ENCODE measurements at places on chromosomes 2 and 18.

DNA sequence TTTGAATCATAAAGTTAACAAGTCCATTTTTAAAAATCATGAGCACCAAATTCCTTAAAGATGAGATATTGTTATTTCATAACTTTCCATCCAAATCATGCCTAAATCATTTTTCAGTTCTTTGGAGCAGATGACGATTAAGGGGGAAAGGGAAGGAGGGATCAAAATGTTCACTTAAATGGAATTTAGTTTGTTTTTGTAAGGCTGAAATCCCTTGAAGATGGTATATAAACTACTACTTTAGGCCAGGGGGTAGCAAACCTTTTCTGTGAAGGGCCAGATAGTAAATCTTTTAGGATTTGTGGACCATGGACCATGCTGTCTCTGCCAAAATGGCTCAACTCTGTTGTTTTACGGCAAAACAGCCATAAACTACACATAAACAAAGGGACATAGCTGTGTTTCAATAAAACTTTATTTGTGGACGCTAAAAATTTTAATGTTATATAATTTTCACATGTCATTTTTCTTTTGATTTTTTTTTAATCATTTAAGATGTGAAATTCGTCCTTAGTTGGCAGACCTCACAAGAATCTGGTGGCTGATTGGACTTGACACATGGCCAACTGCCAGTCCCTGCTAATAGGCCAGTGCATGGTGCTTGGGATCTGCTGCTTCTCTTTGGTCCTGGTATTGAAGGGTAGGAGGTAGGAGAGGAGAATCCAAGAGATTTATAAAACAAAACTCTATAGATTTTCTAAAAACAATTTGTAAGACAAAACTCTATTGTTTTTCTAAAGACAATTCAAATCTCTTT is 52.0 kb upstream of the RTN4 start:
- no peak for DNase-seq

DNA sequence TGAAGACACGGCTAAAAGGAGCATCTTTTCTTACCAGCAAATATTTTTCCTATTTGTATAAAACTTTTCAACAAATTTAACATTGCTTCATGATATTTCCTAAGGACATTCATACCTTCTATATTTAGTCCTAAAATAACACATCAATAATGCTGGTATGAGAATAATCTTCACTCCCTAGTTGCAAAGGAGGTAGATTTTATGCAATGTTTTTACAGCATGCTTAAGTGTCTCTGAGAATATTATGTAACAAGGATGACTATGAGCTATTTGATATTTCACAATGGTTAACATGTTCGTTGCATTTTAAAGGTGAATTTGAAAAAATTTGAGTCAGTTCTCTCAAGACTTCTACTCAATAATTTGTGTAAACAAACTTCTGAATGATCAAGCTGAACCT is 506.7 kb downstream of the NUP35 start:
- no peak for DNase-seq

- DNase-seq: no peak
These were observed 32.4 kb upstream of the ATL2 start for GRCh38 chr2:38409156-38410102.

DNA sequence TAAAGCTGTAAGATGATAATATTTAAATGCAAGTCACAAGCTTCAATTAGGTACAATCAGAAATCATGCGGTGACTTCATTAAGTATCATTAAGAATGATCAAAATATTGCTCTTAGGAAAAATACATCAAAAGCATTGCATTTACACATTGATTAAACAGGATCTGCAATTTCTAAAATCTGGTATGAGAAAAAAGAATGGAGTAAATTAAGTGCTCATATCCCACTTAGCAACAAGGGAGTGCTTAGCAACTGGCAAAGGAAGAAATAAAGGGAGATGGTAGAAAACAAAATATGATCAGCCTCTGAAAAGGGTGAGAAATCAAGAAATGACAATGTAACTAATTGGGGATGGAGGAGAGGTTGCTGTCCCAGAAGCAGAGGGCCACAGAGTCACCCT is 1918.2 kb upstream of the PIK3C3 start:
- DNase-seq: no peak

- no peak for DNase-seq
These were observed 48.4 kb downstream of the OTX1 start for GRCh38 chr2:63099032-63099431.

DNA sequence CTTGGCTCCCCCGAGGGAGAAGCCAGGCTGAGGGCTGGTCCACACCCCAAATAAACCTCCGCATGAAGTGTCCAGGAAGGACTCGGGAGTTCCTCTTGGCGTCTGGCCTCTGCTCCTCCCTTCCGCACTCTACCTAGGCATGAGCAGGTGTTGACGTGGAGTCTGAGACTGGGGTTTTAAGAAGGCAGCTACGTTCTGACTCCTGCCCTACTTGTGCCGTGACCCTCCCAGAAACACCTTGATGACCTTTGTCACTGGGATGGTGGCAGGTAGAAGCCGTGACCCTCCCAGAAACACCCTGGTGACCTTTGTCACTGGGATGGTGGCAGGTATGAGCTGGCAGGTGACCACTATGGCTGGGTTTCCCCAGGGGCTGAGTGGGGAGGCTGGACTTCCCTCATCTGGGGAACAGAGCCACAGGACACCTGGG is 54.8 kb downstream of the HS6ST1 start:
- DNase-seq: no peak

GRCh38 chr18:47949202-47949601 is 18.7 kb upstream of the SMAD2 start:
- DNase-seq: no peak

DNA sequence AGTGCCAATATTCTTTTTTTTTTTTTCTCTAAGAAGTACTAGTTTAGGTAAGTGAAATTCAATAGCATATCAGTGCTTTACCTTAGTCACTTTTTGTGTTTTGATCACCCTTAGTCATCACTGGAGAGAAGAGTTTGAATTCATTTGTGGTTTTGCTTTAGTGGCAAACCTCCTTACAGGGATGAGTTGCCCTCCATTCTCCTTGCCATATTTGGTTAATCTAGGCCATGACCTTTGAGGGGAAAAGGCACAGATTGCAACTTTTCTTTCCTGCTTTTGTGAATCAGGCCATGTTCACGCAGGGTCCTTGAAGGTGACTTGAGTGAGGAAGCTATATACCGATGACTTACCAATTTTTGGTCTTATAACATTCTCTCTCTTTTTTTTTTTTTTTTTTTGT is 34.4 kb downstream of the PLEKHA3 start:
- DNase-seq: no peak

- DNase-seq: no peak
These were observed 299.4 kb downstream of the ZNF516 start for GRCh38 chr18:76195601-76196000.

DNA sequence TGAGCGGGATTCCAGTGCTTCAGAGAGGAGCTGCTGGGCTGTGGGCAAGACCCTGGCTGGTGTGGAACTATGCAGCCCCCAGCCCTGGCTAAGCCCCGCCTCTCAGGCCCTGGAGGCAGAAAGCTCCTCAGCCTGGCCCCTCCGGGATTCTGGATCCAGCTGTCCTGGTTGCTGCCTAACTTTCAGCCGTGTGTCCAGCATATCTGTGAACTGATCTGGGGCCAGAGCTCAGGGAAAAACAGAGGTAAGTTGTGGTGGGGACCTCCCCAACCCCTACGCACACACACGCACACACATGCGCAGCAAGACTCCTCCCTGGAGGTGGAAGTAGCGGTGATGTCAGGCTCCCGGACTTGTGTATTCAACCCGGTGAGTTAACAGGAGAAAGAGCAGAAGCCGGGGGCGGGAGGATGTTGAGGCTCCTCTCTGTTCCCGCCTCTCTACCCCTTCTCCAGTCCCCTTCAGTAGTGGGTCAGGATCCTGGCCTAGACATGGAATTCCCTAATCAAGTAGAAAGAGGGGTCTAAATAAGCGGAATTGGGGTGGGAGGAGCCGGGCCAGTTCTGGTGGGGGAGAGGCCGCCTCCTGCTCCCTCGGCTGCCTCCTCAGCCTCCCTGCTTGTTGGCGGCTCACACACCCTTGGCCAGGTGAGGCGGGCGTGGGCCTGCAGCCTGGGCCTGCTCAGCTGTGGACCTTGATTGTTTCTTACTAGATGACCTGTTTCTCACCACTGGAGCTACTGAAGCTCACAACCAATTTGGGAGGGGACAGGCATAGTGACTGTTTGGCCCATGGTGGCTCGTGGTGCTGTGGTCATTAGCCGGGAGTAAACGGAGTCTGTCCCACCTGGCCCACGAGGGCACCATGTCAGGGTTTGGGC is 33.4 kb downstream of the SIX2 start:
- no peak for DNase-seq

GRCh38 chr2:37832590-37833197 is 92.4 kb upstream of the RMDN2 start:
- DNase-seq: peak; percentile 45

DNA sequence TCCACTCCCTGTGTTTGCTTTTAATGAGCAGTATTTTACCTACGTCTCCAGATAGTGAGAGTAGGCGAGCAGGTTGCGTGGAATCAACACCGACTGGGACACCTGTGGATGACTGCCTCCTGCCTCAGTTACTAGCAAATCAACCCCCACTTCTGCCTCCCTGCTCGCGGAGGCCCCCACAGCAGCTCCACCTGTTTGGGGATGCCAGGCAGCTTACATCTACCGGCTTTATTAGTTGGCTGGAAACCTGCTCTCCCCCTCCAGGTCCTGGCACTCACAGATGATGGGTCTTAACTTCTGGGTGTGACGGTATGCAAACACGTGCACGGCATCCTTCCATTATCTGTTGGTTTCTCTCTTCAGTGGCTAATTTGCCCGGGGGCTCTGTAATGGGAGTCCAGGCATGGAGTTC is 164.4 kb upstream of the SESTD1 start:
- no peak for DNase-seq

DNA sequence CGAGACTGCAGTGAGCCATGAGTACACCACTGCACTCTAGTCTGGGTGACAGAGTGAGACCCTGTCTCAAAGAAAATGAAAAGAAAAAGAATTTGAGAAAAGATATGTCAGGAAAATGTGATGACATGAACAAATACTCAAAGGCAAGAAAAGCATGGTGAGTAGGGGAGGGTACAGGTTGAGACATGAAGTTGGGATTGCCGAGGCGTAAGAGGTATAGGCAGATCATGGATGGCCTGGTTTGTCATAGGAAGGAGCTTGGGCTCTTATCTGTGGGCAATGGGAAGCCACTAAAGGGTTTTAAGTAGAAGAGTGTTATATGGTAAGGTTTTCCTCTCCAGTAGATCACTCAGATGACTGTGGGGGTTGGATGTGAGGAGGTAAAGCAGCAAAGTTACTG is 32.3 kb downstream of the SPAST start:
- no peak for DNase-seq

GRCh38 chr2:112777036-112777435 is 7.3 kb downstream of the IL1A start:
- DNase-seq: no peak

DNA sequence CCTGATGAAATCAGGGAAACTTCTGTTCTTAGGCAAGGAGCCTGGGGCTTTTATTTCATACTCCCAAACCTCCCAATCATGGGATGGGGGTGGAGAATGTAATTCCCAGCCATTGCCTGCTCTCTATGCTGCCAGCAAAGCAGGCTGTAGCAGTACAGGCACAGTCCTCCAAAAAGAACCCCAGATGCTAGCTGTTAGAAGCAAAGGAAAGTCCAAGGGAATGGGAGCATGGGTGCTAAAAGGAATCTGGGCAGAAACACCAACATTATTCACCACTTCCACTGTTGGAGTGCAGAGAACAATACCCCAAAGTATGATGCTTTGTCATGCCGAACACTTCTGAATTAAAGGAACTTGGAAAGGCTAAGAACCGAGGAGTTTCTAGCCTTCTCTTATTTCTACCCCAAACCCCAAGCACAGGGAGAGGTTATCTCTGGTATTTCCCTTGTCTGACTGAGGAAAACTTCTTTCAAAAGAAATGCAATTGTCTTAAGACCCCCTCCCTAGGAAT is 24.7 kb downstream of the MDH1 start:
- no peak for DNase-seq

GRCh38 chr2:2834516-2835254 is 503.6 kb upstream of the MYT1L start:
- no peak for DNase-seq

DNA sequence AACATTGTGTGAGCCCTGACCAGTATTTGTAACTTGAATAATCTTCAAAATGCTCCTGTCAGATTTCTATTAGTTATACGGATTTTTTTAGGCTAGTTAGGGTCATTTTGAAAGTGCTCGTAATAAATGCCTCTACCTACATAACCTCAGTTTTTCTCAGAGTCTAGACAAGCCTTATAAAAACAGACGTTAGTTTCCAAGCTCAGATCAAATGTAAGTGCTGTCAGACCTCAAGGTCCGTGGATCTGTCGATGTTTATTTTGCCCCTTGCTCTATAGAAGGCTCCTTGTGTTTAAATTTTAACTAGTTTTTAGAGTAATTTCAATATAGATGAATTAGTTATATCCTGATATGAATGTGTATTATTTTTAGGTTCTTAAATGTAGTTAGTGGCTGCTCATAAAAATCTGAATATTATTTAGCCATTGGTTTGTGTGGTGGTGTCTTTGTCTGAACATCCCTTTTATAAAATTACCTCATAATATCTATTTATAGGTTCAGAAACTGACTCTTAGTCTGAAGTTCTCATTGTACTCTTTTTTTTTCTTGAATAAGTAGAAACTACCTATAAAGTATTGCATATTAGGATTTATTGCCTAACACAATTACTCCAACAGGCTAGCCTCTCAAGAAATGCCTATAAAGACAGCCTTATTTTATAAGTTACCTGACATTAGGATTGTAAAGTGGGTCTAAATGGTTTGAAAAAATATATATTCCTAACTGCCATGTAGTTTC is 71.1 kb downstream of the MTA3 start:
- no peak for DNase-seq

- DNase-seq: no peak
These were observed 131.7 kb upstream of the CDH20 start for GRCh38 chr18:61201511-61201910.

GRCh38 chr18:10316778-10317177 is 137.7 kb upstream of the APCDD1 start:
- DNase-seq: no peak

- no peak for DNase-seq
These were observed 209.8 kb downstream of the CD226 start for GRCh38 chr18:69737851-69738250.

DNA sequence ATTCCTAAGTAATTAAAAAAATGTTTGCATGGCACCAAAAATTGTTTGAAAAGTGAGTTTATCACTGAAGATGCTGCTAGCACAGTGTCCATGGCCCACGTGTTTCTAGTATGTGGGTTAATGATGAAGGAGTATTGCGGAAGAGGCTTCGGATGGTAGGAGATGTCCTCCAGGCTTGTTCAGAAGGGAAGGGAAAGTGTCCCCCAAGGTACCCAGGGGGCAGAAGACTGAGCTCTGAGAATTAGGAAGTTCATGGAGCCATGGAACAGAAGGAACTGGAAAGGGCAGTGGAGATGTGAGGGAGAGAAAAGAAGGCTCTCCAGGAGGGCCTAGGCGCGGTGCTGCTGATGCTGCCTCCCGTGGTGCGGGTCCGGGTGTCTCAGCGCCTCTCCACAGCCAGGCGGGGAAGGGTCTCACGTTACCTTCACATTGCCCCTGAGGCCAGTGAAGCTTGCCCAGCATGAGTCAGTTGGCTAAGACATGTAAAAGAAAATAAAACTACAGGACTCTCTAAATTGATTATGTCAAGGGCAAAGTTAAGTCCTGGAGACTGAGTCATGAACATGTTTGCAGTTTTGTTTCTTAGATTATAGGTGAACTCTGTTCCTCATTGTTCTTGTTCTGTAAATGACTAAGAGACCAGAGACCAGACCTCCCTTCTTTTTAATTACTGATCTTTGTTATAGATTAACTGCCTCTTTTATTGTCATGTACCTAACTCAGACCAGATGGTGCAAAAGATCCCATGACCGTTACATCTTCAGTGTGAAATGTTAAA is 89.0 kb downstream of the MTCL1 start:
- DNase-seq: no peak
